T-helper 17 cell (primary cell): ENCODE measurements at places on chromosomes 5 and 9.

DNA sequence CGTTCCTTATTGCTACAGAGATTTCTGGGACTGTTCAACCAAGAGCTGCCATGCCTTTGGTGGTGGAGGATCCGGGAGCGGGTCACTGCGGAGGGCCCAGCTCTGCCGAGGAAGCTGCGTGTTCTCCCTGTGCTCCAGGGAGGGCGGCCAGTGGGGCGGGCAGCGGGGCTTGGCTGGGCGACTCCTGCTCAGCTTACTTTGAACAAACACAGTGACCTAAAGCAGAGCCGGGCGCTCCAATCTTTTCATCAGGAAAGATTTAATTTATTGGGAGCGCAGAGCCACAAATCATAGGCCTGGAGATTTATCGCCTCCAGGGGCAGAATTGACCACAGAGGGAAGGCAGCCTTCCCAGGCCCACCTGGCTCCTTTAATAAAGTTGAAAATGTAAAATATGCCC, 27.7 kb downstream of the LHX3 start:
- H3K27me3 ChIP-seq = peaks cover 22% of the 10 kb centered on the region
- no peak overlapping the region for H3K4me3 ChIP-seq
- H3K27ac ChIP-seq = no peak overlapping the region
- no peaks in the 10 kb centered on the region for H3K36me3 ChIP-seq
- no peak for DNase-seq

DNA sequence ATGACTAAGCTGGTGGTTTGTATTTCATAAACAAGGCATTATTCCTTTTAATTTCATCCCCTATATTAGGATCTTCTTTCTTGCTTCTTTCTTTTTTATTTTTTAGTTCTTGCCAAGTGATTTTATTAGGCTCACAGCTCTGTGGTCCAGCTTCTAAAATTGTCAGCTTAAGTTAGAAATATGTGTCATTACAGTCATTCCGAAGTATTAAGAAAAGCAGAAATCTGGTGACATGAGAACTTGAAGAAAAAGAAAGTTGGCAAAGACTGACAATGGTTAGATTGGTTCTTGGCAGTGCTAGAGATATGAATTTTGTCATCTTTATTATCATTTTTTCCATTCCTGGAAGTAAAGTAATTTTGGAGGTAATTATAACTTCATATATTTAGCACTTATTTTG, 166.5 kb upstream of the PRR16 start:
- no peaks in the 10 kb centered on the region for H3K27me3 ChIP-seq
- no peaks in the 10 kb centered on the region for H3K36me3 ChIP-seq
- no peak overlapping the region for H3K4me3 ChIP-seq
- no peak for DNase-seq
- H3K27ac ChIP-seq = no peak overlapping the region

DNA sequence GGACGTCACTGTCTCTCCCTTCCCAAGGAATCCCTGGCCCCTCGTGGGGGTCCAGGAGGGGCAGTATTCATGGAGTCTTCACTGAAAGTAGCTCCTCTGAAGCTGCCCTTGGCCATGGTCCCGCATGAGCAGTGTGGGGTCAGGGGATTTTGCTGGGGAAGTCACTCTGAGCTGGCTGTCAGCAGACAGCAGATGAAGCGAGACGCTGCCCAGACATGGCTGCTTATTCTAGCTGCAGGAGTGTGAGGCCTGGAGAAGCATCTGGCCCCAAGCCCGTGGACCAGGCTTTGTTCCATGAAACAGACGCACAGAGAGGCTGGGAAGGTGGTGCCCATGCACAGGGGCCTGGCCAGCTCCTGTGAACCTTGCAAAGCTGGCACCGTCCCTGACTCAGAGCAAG, 21.5 kb upstream of the ASS1 start:
- H3K4me1 ChIP-seq = no peaks in the 10 kb centered on the region
- peaks cover 45% of the 10 kb centered on the region for H3K27me3 ChIP-seq
- H3K27ac ChIP-seq = no peak overlapping the region
- H3K36me3 ChIP-seq = no peaks in the 10 kb centered on the region

- peaks cover 2% of the 10 kb centered on the region for H3K4me1 ChIP-seq
- H3K27me3 ChIP-seq = peaks cover 4% of the 10 kb centered on the region
- H3K27ac ChIP-seq = no peak overlapping the region
- H3K4me3 ChIP-seq = no peak overlapping the region
- peaks cover 2% of the 10 kb centered on the region for H3K36me3 ChIP-seq
- no peak for DNase-seq
These were observed 57.2 kb downstream of the EXD3 start for GRCh38 chr9:137365552-137366444.

GRCh38 chr9:120710110-120710981, 3.9 kb downstream of the MEGF9 start:
- no peak for DNase-seq
- no peaks in the 10 kb centered on the region for H3K36me3 ChIP-seq
- peak overlapping the region; percentile 95 for H3K27ac ChIP-seq
- H3K4me3 ChIP-seq = peak overlapping the region; percentile 57
- no peaks in the 10 kb centered on the region for H3K27me3 ChIP-seq

- H3K4me1 ChIP-seq = peaks cover 17% of the 10 kb centered on the region
- H3K36me3 ChIP-seq = no peaks in the 10 kb centered on the region
- no peak overlapping the region for H3K4me3 ChIP-seq
- no peak overlapping the region for H3K27ac ChIP-seq
These were observed 94.5 kb upstream of the CHD1 start for GRCh38 chr5:99023330-99023729.

- no peak overlapping the region for H3K27ac ChIP-seq
- no peaks in the 10 kb centered on the region for H3K4me1 ChIP-seq
- no peaks in the 10 kb centered on the region for H3K36me3 ChIP-seq
- DNase-seq = no peak
- H3K27me3 ChIP-seq = peaks cover 9% of the 10 kb centered on the region
These were observed 257.6 kb downstream of the FAM114A2 start for GRCh38 chr5:153780876-153781705.

- H3K27ac ChIP-seq = no peak overlapping the region
- peaks cover 9% of the 10 kb centered on the region for H3K36me3 ChIP-seq
- no peak for DNase-seq
- no peaks in the 10 kb centered on the region for H3K27me3 ChIP-seq
These were observed 22.3 kb downstream of the TTC33 start for GRCh38 chr5:40733434-40733833.

DNA sequence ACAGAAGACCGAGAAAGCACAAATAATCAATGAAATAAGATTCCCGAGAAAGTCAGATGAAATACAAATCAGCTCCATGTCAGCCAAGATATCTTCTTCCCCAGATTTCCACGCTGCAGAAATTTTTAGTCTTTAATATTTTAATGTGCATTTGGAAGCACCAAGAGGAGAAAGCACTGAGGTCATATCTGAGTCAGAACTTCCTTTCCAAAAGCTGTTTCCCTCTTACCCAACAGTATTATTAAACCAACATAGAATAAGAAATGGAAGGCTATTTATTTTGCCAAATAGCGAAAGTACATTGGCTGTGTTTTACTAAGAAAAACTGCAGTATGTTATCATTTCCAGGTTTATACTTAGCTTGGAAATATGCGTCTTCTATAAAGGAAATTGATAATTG, 772.1 kb upstream of the CDH9 start:
- H3K4me1 ChIP-seq = no peaks in the 10 kb centered on the region
- no peak overlapping the region for H3K27ac ChIP-seq
- no peaks in the 10 kb centered on the region for H3K36me3 ChIP-seq
- no peak overlapping the region for H3K4me3 ChIP-seq

- peaks cover 28% of the 10 kb centered on the region for H3K4me1 ChIP-seq
- H3K36me3 ChIP-seq = no peaks in the 10 kb centered on the region
- H3K27me3 ChIP-seq = no peaks in the 10 kb centered on the region
- no peak overlapping the region for H3K4me3 ChIP-seq
These were observed 35.6 kb upstream of the ANXA1 start for GRCh38 chr9:73116031-73116430.

GRCh38 chr9:126036881-126037291, 289.7 kb downstream of the PBX3 start:
- DNase-seq = no peak
- no peak overlapping the region for H3K27ac ChIP-seq
- H3K4me1 ChIP-seq = no peaks in the 10 kb centered on the region
- no peak overlapping the region for H3K4me3 ChIP-seq
- no peaks in the 10 kb centered on the region for H3K36me3 ChIP-seq
- H3K27me3 ChIP-seq = peaks cover 39% of the 10 kb centered on the region

DNA sequence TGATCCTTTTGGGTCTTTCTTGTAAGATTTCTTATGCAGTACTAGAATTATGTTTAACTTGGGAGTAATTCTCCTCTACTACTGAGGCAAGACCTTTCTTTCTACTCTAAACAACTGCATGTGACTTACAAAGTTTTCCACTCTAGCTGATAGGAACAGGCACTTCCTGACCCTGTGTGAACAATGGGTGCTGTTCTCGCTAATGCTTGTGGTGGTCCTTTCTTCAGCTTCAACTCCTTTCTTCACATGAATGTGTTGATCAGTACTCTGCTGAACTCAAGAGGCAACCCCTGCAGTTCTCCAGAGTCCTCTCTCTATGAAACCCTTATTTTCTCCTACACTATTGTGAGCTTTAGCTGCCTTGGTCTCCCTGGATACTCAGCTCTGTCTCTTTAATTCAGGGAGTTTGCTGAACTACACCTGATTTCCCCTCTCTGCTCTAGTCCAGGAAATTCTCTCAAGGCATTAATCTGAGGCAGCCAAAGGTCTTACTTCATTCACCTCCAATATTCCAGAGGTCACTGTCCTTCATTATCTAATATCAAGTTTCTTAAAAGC, 484.6 kb upstream of the PIK3R1 start:
- no peak overlapping the region for H3K4me3 ChIP-seq
- H3K4me1 ChIP-seq = peaks cover 3% of the 10 kb centered on the region
- no peak overlapping the region for H3K27ac ChIP-seq
- no peaks in the 10 kb centered on the region for H3K36me3 ChIP-seq
- peaks cover 28% of the 10 kb centered on the region for H3K27me3 ChIP-seq
- no peak for DNase-seq

DNA sequence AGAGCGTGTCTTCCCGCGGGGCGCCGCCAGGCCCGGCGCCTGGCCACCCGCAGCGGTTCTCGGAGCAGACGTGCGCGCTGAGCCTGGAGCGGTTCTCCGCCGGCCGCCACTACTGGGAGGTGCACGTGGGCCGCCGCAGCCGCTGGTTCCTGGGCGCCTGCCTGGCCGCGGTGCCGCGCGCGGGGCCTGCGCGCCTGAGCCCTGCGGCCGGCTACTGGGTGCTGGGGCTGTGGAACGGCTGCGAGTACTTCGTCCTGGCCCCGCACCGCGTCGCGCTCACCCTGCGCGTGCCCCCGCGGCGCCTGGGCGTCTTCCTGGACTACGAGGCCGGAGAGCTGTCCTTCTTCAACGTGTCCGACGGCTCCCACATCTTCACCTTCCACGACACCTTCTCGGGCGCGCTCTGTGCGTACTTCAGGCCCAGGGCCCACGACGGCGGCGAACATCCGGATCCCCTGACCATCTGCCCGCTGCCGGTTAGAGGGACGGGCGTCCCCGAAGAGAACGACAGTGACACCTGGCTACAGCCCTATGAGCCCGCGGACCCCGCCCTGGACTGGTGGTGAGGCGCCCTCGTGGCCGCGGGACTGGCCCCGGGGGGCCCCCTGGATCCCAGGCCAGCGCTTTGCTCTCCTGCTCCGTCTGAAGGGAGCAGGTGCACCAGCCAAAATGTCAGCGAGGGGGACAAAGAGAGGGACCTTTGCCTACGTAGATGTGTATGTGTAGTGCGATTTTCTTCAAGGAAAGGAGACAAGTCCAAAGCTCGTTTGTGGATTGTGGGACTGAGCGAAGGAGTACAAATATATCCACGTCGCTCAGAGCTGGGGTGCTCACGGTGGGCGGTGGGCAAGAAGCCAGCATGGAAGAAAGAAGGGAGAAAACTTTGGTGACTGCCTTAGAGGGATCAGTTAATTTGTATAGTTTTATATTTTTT, 19.5 kb downstream of the BTNL9 start:
- H3K36me3 ChIP-seq = peaks cover 3% of the 10 kb centered on the region
- peaks cover 90% of the 10 kb centered on the region for H3K27me3 ChIP-seq
- DNase-seq = no peak
- H3K4me3 ChIP-seq = no peak overlapping the region

GRCh38 chr5:42057254-42057690, 132.2 kb downstream of the FBXO4 start:
- peaks cover 26% of the 10 kb centered on the region for H3K27me3 ChIP-seq
- H3K36me3 ChIP-seq = no peaks in the 10 kb centered on the region
- H3K4me3 ChIP-seq = no peak overlapping the region
- H3K27ac ChIP-seq = no peak overlapping the region

DNA sequence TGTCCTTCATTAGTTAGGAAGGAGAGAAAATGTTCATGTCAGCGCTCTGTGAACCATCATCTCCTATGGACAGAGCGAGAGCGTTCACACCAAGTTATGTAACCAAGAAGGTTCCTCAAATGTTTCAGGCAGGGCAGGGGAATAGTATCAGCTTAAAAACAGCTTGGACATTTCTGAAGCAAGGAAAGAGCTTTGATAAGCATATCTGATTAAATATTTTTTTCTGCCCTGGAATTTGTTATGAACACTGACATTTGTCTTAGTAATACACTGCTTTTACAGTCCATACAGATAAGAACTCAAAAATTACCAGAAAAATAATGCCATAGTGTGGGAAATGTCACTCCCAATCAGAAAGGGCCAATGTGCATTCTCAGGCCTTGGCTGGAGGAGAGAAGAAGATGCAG, 66.3 kb upstream of the LIFR start:
- DNase-seq = no peak
- H3K4me3 ChIP-seq = no peak overlapping the region
- H3K27ac ChIP-seq = no peak overlapping the region
- H3K4me1 ChIP-seq = no peaks in the 10 kb centered on the region
- peaks cover 7% of the 10 kb centered on the region for H3K27me3 ChIP-seq

DNA sequence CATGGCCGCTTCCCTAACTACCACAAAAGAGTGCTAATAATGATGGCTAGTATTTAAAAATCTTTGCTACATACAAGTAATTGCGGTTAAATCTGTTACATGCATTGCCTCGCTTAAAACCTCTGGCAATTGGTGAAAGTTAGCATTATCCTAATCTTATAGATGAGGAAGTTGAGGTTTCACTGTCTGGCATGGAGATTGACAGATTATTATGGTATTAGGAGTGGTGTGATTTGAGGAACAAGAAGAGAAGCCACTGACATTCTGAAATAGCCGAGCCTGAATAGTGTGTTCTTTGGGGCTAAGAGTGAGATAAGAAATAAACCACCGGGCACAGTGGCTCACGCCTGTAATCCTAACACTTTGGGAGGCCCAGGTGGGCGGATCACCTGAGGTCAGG, 45.3 kb upstream of the DPYSL3 start:
- H3K4me3 ChIP-seq = no peak overlapping the region
- DNase-seq = no peak
- no peak overlapping the region for H3K27ac ChIP-seq
- no peaks in the 10 kb centered on the region for H3K36me3 ChIP-seq
- no peaks in the 10 kb centered on the region for H3K4me1 ChIP-seq

GRCh38 chr9:38286766-38287165, 105.7 kb upstream of the ALDH1B1 start:
- H3K4me1 ChIP-seq = no peaks in the 10 kb centered on the region
- H3K27ac ChIP-seq = no peak overlapping the region
- peaks cover 10% of the 10 kb centered on the region for H3K27me3 ChIP-seq
- H3K36me3 ChIP-seq = no peaks in the 10 kb centered on the region
